Endodermal cell (in vitro differentiated cells): ENCODE measurements at places on chromosomes 11 and 22. TPM values are rescaled to one million over a fixed set of nuclear protein-coding genes. Genes with fewer than 3 reads are reported as not detected.

The PTPRJ gene
- 22.3 and 26.5 TPM in 2 replicates for total RNA-seq

The RFPL1 gene
- not detected in 2 replicates for total RNA-seq

The APOBEC3A gene
- total RNA-seq, result not detected in 3 replicates

The TSGA10IP gene
- 4.9 and 5.6 TPM in 2 replicates for total RNA-seq

The KRTAP5-8 gene
- total RNA-seq, result not detected in 2 replicates

The CD44 gene
- total RNA-seq, result 4.6 and 4.7 TPM in 2 replicates

The TBX1 gene
- total RNA-seq, result 1.3 and 2.0 TPM in 2 replicates

The B4GALNT4 gene
- 113 and 118 TPM in 2 replicates for total RNA-seq

The PPFIA1 gene
- total RNA-seq, result 118 to 244 TPM (median 124 TPM) in 3 replicates

The OR4D5 gene
- not detected in 3 replicates for total RNA-seq

The ARHGAP20 gene
- total RNA-seq, result 0.08 to 0.27 TPM (median 0.23 TPM) in 3 replicates

The GRIA4 gene
- 0.18 to 0.68 TPM (median 0.57 TPM) in 3 replicates for total RNA-seq

The FIBIN gene
- not detected in 3 replicates for total RNA-seq

The ISX gene
- total RNA-seq, result 0.07 TPM in 1 of 2 replicates, not detected in the other

The PLAAT2 gene
- total RNA-seq, result not detected in 3 replicates

The ARHGAP8 gene
- total RNA-seq, result 44.9 to 63.8 TPM (median 51.3 TPM) in 3 replicates

The CDC45 gene
- 8.6 to 35.1 TPM (median 31.2 TPM) in 3 replicates for total RNA-seq

The EEF1G gene
- 1,818 and 1,832 TPM in 2 replicates for total RNA-seq

The TSPAN32 gene
- total RNA-seq, result not detected in 3 replicates

The FGF4 gene
- 3.5 TPM in 2 replicates for total RNA-seq

The CECR2 gene
- 92.4 and 105 TPM in 2 replicates for total RNA-seq

The TMEM191B gene
- 2.4 and 3.6 TPM in 2 replicates for total RNA-seq

The MIOX gene
- 0.23 TPM in 1 of 2 replicates, not detected in the other for total RNA-seq

The SHANK3 gene
- total RNA-seq, result 9.4 to 11.4 TPM (median 10.3 TPM) in 3 replicates

The GLYAT gene
- total RNA-seq, result not detected in 2 replicates

The ACO2 gene
- total RNA-seq, result 72.7 to 84.2 TPM (median 82.3 TPM) in 3 replicates

The RNF141 gene
- total RNA-seq, result 34.7 and 36.6 TPM in 2 replicates

The PARVA gene
- total RNA-seq, result 20.4 to 27.3 TPM (median 24.2 TPM) in 3 replicates

The CYP2D6 gene
- 3.2 to 5.8 TPM (median 5.6 TPM) in 3 replicates for total RNA-seq

The TREH gene
- total RNA-seq, result not detected in 3 replicates

The SIDT2 gene
- total RNA-seq, result 42.0 to 143 TPM (median 43.0 TPM) in 3 replicates

The BTBD10 gene
- 19.9 to 30.0 TPM (median 25.2 TPM) in 3 replicates for total RNA-seq

The CD6 gene
- total RNA-seq, result 1.1 and 1.5 TPM in 2 replicates

The NCAPH2 gene
- 48.2 to 71.2 TPM (median 63.3 TPM) in 3 replicates for total RNA-seq

The HEPN1 gene
- not detected in 3 replicates for total RNA-seq

The CCDC179 gene
- total RNA-seq, result not detected in 2 replicates

The MS4A8 gene
- not detected in 2 replicates for total RNA-seq
